NCI-H187 (cell line): ENCODE measurements at places on chromosomes 1 and 21.
A peak's percentile ranks its signal among the peaks of the same experiment; 100 is the strongest.

- DNase-seq = no peak
Observed at GRCh38 chr1:239918634-239919033, 173.0 kb upstream of the FMN2 start.

DNA sequence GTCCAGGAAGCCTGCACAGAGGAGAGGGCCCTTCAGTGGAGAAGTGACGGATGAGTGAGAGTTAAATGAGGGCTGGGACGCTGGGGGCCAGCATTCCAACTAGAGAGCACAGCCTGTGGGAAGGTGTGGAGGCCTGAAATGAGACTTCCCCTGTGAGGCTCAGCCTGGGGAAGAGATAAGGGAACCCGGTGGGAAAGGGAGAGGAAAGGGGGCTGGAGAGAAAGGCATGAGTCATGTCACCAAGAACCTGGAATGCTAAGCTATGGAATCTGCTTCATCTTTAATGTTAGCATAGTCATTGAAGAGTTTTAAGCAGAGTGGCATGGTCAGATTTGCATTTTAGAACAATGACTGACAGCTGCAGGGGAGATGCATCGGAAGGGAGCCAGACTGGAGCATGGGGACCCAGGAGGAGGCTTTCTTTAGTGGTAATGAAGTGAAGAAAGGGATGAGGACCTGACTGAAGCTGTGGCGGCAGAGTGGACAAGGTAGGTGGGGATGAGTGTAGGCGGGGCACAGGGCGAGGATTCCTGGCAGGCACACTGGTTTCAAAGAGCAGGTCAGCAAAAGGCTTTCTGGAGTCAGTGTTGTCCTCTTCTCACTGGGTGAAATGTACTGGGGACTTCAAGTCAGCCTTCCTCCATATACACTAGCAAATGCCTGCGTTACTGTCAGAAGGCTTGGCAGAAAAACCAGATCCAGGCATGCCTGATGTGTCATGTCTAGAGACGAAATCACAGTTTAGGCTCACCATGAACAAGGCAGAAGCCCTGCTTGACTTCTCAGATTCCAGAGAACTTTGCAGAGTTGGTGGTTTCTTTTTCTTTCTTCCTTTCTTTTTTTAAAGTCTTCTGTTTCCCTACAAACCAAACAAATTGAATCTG lies 8.0 kb downstream of the RGL1 start:
- DNase-seq = no peak

DNA sequence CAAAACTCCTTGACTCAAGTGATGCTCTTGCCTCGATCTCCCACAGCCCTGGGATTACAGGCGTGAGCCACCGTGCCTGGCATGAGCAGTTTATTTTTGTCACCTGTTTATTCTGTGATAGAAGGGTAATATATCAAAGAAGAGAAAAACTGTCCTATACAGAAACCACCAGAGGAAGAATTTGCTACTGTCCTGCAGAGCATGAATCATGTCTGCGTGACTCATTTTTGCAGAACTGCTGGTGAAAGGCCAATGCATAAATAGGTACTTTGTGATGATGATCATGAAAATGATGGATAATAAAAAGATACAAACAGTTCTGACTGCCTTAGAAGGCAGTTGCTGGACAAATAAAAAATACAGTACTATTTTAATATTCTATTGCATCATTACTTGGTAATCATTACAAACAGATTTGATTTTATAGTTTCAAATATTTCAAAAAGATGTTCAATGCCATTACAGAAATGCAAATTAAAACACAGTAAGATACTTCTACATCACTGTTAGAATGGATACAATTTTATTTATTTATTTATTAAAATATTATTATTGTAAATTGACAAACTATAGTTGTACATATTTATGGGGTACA lies 26.5 kb downstream of the RIPPLY3 start:
- no peak for DNase-seq

DNA sequence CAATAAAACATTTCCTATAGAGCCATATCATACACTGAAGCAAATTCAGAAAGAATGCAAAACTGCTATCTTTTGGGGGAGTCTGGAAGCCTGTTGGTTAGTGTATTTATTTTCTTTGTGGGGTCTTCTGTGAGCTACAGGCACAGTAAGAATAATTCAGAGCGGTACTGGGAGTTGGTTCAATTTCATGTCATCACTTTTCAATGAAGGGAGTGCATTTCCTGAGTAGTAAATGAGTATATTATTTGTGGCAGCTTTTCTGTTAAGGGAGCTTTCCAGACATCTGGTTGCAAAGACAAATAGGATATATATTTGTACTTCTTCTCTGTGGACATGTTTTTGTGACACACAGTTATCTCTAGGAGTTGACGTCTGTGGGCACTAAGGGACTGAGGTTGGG lies 130.6 kb downstream of the HUNK start:
- no peak for DNase-seq

- DNase-seq = no peak
Observed at GRCh38 chr1:18977428-18977827, 21.0 kb upstream of the IFFO2 start.

DNA sequence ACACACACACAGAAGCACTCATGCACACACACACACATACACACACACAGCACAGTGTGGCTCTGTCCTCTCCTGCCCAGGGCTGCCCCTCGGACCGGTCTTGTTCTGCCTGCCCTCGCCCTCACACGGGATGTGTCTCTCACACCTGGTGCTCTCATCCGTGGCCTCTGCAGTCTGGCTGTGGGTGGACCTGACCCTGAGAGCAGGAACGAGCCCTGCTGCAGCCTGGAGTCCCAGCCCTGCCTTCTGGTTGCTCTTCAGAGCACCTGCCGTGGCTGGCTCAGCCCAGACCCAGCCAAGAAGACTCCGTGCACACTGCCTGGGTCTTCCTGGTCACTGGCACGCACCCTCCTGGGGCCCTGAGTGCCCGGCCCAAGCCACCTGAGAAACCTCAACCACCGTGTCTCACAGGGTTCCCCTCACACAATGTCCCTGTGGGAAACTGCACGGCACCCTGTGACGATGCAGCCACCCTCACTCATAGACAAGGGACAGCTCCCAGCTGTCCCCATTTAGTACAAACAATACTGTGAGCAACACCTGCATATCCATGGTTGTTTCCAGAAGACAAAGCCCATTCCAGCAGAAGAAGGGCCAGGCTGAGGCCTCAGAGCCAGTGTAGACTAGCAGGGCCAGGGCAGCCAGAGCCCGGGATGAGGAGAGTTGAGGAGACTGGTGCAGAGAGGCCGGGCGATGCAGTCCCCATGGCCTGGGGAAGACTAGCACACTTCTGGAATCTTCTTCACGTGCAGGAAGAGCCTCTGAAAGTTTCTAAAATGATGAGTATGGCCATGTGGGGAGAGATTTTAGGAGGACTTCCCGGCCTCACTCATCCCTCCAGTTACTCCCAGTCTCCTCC lies 234.0 kb downstream of the NPHP4 start:
- no peak for DNase-seq

GRCh38 chr1:1578371-1578940 lies 3.8 kb upstream of the SSU72 start:
- no peak for DNase-seq

DNA sequence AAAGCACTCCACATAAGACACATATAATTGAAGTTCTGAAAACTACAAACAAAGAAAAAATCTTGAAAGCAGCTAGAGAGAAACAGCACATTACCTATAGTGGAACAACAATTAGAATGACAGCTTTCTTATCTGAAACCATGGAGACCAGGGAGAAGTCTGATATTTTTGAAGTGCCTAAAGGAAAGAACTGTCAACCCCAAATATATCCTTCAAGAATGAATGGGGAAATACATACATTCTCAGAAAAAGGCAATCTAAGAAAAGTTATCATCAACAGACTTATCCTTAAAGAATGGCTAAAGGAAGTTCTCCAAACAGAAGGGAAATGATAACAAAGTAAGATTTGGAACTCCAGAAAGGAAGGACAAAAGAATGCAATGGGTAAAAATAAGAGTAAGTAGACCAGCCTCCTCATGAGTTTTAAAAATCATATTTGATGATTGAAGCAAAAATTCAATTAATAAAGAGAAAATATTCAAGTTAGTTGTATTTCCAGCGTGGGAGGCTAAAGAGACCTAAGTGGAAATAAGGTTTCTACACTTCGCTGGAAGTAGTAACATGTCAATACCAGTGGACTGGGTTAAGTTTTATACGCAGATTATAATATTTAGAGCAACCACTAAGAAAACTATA lies 170.8 kb upstream of the SAMSN1 start:
- DNase-seq = no peak

DNA sequence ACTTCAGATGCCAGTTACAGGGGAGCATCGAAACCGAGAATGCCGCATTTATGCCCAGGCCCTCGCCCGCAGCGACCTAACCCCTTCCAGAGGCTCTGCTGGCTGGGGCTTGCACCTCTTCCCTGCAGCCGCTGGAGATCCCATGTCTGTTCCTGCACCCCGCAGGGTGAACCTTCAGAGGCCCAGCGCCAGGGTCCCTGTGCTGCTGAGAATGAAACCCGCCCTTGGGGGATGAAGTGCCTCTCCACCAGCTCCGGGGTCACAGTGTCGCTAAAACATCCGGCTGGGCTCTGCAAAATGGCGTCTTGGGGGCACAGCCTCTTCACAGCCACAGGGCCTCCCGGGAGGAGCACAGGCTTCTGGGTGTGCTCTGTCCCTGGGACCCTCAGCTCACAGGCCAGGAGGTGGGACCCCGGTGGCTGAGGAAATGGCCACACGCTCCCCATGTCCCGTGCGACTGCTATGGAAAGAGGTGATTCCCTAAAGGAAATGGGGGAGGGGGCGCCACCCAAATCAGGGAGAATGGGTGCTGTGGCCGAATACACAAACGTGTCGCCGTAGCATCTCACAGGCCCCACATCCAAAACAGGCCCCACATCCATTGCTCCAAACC lies 39.9 kb upstream of the TSPEAR start:
- no peak for DNase-seq

GRCh38 chr1:200834383-200834782 lies 38.4 kb upstream of the GPR25 start:
- DNase-seq = no peak

DNA sequence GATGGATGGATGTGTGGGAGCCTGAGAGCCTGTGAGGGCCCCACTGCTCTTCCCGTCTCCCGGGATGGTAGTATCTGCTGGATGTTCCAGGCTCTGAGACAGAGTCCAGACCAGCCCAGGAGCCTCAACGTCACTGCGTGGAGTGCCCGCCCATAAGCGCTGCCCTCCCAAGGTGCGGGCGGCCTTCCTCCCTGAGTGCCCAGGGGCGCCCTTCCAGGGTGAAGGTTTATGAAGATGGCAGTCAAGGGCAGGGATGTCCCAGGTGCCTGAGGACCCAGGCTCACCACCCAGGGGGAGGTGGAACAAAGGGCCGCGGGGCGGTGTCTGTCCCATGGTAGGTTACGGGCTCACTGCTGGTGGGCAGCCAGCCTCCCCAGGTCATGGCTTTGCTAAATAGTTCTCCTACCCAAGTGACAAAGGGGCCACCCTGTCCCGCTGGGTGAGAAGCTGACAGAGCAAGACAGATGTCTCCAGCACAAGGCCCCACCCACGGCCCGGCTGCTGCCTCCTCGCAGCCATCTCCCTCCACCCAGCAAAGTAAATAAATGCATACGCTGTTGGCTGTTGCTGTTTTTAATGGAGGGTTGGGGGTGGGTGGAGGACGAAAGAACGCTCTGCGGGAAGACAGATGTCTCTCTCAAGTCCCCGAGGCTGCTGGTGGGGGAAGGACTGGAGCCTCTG lies 9.0 kb upstream of the GPR153 start:
- DNase-seq = peak; percentile 66

DNA sequence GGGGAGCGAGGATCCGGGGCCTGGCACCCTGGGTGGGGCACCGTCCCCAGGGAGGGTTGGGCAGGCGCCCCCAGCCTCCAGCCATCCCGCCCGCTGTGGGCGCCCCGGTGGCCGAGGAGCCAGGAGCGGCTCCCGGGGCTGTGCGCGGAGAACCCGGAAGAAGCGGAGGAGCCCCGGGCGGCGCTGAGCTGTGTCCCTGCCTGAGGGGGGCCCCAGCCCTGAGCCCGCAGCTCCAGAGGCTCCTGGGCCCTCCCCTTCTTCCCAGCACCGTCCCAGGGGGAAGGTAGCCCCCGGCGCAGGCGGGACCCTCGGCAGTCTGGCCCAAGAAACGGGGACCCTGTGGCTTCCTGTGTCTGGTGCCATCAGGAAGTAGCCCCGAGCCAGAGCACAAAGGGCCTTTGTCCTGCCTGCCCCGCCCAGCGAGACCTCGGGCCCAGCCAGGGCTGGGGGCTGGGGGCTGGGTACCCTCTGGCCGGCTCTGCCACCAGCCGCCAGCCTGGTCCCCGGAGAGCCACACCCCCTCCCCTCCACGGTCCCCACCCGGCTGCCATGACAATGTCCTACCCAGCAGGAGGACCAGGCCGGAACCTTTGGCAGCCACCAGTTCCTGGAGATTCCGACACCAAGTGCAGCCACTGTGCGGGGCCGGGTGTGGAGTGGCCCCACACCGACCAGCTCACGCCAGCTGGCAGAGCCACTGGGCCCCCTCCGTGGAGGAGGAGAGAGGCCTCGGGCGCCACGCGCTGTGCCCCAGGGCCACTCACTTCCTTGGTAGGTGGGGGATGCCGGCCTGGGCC lies 15.6 kb upstream of the TTLL10 start:
- DNase-seq = peak; percentile 49

DNA sequence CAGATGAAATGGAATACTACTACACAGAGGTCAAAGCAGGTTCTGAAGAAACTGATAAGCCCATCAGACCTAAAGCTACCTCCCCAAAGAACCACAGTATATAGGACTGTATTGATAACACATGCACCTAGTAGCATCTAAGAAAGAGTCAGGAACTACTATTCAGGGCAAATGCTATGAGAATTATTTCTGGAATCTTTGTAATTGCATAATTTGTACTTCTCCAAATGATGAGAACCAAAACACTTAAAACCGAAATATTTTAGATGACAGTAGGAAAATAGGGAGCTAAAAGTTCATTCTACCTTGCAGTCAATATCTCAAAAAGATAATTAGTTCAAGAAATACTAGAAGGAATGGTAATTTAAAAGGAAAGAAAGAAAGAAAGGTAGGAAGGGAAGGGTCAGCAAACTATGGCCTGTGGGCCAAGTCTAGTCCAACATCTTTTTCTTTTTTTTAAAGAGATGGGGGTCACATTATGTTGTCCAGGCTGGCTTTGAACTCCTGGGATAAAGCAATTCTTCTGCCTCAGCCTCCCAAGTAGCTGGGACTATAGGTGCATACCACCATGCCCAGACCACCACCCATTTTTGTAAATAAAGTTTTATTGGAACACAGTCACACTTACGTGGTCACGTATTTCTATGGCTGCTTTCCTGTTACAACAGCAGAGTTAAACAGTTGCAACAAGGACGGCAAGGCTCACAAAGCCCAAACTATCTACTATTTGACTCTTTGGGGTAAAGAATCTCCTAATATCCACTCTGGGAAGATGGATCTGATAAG lies 24.0 kb downstream of the EGLN1 start:
- DNase-seq = no peak

- DNase-seq = no peak
Observed at GRCh38 chr1:218931324-218931723, 242.4 kb upstream of the LYPLAL1 start.
